ENCODE measurements at places on chromosomes 7 and 10. TPM values are rescaled to one million over a fixed set of nuclear protein-coding genes. Genes with fewer than 3 reads are reported as not detected.

DNA sequence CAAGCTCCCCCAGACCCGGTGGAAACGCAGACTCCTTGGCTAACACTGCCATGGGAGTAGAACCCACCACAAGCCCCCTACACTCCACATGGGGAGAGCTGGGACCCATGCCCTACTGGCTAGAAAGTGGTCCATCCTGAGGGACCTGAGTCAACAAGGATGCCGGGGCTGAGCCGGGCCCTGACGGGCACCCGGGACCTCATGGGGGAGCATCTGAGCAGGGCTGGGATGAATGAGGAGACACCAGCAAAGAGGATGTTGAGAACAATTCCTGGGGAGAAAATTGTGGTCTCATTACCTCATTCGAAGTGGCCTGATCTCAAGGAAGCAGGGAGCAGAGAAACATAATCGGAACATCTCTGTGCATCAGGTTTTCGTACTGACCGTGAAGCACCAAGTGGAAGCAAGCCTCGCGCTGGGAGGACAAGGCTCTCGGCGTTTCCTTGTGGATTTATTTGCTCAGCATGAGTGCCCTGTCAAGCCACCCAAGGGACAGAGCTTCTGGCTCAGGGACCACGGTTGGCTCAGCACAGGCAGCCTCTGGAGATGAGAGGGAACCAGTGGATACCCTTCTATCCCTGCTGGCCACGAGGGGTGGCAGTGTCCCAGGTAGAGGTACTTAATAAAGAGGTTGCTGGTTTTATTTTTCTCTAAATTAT, 132.2 kb upstream of the FAM20C start:
- DNase-seq, result no peak

DNA sequence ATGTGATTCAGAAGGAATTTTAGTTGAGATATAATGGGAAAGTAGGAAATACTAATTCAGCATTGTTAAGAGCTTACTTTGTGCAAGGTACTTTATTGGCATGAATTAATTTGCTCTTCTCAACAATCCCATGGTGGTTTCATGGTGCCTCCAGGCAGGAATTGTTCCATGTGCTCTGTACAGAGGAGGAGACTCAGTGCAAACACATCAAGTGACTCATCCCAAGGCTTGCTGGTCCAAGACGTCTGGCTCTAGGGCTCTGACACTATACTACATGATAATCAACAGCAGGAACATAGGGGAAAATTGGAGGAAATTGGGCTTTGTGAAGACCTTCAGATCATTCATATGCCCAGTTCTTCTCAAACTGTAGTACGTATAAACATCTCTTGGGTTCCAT, 66.5 kb upstream of the PRKG1 start:
- no peak for DNase-seq

- no peak for DNase-seq
These were observed 14.9 kb downstream of the MAT1A start for GRCh38 chr10:80274396-80275134.

DNA sequence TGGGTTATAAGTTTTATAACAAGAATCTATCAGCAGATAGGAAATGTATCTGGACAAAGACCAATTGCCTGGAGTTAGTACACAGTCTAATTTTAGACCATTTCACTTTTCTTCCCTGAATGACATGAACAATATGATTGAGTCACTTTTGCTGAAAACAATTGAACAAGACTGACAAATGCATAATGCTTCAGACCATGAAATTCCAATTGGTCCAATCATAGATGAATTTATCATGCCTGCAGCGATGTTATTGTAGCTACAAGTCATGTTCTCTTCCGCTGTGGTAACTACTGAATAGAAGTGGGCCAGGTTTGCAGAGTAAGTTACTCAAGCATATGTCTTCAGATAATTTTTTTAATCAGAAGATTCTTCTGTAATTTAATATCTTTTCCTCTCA, 73.4 kb downstream of the VSTM2A start:
- DNase-seq, result no peak

GRCh38 chr7:44277851-44278250, 47.5 kb downstream of the CAMK2B start:
- DNase-seq, result no peak

DNA sequence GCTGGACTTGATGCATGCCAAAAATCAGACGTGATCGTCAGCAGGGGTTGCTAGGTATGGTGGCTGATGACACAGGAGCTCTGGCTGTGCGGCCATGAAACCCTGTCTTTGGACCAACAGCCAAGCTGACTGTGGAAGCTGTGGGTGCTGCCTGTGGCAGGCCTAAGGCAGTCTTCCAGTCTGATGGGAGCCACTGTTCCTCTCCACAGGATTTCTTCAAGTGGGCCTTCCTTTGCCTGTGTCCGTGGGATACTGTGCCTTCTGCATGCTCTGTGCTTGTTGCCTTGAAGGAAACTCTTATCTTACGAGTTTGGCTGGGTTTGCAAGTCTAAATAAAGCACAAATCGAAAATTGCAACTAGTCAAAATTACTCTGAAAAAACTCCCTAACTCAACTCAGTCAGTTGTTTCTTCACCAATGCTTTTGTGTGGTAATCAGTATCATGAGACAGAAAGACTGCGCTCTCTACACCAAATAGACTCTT, 101.9 kb upstream of the PDLIM1 start:
- no peak for DNase-seq

GRCh38 chr7:27168265-27168947, 3.1 kb upstream of the HOXA9 start:
- DNase-seq, result no peak

GRCh38 chr7:116232920-116233319, 22.6 kb downstream of the TES start:
- no peak for DNase-seq

GRCh38 chr7:137243741-137244140, 99.8 kb downstream of the PTN start:
- DNase-seq, result no peak

- no peak for DNase-seq
These were observed 23.3 kb downstream of the AVL9 start for GRCh38 chr7:32518534-32519140.

AZGP1 gene
- not detected for total RNA-seq

IDI2 gene
- total RNA-seq, result not detected

ZNF736 gene
- total RNA-seq, result 15.8 TPM

TYW1 gene
- 12.8 TPM for total RNA-seq
